ENCODE measurements at places on chromosomes 13 and 19.

GRCh38 chr13:49183672-49184325 lies 36.3 kb upstream of the MLNR start:
- no peak for DNase-seq

DNA sequence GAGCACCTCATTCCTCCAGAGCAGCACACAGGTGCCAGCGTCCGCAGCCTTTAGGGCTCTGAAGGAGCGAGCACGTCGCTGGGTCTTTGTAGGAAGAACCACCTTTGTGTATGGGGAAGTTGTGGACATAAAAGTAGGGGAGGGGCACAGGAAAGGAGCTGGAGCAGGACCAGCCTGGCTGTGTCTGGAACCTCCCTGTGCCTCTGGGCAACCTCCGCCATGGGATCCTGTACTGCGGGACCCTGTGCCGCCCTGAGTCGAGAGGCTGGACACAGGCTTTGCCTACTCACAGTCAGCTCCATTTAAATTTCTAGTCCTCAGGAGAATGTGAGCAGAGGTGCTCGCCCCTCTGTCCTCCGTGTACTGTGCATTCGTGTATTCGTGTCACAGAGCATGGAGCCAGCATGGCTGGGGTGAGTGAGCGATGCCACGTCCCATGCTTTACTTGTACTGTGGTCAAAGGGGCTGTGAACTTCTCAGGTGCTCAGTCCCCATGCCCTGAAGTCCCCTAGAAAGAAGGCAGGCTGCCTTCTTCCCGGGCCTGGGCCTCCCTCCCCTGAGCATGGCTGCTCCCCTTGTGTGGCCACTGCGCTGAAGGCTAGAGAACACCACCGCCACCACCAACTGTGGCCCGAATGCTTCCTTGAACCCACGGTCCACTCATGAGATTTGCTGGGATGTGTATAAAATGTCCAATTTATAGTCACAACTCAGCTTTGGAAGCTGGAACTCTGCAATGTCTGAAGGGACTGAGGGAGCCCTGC lies 99.9 kb downstream of the TEX29 start:
- no peak for DNase-seq

DNA sequence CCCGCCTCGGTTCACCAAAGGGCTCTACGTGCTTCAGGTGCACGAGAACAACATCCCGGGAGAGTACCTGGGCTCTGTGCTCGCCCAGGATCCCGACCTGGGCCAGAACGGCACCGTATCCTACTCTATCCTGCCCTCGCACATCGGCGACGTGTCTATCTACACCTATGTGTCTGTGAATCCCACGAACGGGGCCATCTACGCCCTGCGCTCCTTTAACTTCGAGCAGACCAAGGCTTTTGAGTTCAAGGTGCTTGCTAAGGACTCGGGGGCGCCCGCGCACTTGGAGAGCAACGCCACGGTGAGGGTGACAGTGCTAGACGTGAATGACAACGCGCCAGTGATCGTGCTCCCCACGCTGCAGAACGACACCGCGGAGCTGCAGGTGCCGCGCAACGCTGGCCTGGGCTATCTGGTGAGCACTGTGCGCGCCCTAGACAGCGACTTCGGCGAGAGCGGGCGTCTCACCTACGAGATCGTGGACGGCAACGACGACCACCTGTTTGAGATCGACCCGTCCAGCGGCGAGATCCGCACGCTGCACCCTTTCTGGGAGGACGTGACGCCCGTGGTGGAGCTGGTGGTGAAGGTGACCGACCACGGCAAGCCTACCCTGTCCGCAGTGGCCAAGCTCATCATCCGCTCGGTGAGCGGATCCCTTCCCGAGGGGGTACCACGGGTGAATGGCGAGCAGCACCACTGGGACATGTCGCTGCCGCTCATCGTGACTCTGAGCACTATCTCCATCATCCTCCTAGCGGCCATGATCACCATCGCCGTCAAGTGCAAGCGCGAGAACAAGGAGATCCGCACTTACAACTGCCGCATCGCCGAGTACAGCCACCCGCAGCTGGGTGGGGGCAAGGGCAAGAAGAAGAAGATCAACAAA lies 2.6 kb downstream of the PCDH17 start:
- no peak for DNase-seq

DNA sequence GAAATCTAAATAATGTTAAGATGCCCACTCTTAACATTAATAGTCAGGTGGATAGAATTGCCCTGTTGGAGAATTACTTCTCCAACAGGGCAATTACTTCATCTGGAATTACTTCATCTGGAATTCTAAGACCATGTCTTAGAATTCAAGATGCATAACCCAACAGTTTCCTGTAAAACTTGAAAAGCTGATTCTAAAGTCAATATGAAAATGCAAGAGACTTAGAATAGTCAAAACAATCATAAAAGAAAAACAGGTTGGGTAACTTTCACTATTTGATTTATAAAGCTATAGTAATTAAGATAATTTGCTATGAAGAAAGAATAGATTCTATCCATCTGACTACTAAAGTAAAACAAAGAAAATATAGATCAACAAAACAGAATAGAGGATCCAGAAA lies 75.2 kb downstream of the ABCC4 start:
- DNase-seq: no peak

DNA sequence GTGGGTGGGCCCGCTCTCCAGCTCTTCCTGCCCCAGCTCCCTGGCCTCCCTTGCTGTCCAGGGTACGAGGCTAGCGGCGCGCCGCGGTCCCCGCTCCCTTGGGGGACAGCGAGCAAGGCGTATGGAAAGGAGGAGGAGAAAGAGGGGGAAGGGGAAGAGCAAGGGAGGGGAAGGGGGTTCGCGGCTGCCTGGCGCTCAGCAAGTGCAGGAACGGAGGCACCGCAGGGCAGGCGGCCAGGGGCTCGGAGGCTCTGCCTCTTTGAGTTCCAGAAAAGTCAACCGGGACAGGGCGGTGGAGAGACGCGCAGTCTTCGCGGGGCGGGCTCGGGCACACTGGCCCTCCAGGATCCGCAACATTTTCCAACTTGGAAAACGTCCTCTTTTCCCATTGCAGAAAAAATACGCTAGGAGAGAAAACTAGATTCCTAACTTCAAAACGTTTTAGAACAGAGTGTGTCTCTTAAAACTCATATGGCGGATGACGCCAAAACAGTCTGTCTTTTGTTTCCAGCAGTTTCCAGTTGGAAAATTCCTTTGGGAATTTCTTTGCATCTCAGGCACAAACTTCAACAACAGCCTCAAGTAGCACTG lies 23.1 kb upstream of the TNFRSF19 start:
- DNase-seq: no peak

- no peak for DNase-seq
Observed at GRCh38 chr19:44666852-44667556, 4.3 kb upstream of the CEACAM19 start.

DNA sequence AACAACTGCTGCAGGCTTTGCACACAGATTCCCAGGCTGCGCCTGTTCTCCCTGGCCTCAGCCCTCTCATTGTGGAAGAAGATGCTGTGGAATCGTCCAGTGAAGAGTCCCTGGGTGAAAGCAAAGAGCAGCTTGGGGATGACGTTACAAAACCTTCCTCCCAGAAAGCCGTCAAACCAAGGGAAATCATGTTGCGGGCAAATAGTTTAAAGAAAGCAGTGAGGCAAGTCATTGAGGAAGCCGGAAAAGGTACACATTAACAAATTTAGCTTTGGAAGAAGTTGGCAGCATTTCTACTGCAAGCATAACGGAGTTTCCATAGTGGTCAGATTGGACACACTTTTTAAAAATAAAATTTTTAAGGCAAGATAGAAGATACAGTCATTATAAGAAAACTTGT lies 82.9 kb upstream of the AKAP11 start:
- no peak for DNase-seq

GRCh38 chr13:33918199-33918932 lies 100.4 kb downstream of the RFC3 start:
- DNase-seq: no peak

GRCh38 chr13:30743319-30744055 lies 8.1 kb downstream of the ALOX5AP start:
- no peak for DNase-seq

- no peak for DNase-seq
Observed at GRCh38 chr19:55486043-55486970, 1.3 kb downstream of the NAT14 start.

- DNase-seq: no peak
Observed at GRCh38 chr13:102709536-102709935, 14.7 kb upstream of the METTL21C start.

- DNase-seq: no peak
Observed at GRCh38 chr19:10292789-10293636, 3.3 kb downstream of the ICAM5 start.

GRCh38 chr19:3163230-3163886 lies 15.2 kb upstream of the S1PR4 start:
- peak; percentile 6 for DNase-seq
